ENCODE measurements at places on chromosomes 5 and 9.
A peak's percentile ranks its signal among the peaks of the same experiment; 100 is the strongest.

- no peak for DNase-seq
Observed at GRCh38 chr5:86095092-86095491, 522.6 kb upstream of the COX7C start.

DNA sequence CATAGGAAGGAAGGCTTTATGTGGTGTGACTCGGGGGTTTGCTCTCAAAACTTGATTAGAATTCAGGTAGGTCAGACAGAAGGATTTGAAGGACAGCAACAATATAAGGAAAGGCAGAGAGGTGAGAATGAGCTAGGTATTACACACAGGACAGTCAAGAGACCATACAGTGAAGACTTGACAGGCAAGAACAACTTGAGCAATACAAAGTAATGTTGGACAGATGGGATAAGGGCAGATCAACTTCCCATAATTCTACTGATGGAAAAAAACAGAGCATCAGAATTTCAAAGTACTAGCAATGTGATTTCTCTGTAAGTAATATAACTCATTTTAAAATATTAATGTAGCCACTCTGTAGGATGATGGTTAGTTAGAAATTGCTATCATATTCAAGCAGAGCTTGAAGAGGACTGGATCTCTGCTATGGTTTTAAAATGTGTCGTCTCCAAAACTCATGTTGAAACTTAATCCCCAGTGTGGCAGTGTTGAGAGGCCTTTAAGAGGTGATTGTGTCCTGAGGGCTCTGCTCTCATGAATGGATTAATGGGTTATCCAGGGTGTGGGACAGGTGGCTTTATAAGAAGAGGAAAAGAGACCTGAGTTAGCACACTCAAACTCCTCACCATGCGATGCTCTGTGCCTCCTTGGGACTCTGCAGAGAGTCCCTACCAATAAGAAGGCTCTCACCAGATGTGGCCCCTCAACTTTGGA, 22.4 kb upstream of the HOMER1 start:
- DNase-seq = no peak

GRCh38 chr9:16100537-16101091, 547.8 kb downstream of the CCDC171 start:
- peak; percentile 64 for DNase-seq

DNA sequence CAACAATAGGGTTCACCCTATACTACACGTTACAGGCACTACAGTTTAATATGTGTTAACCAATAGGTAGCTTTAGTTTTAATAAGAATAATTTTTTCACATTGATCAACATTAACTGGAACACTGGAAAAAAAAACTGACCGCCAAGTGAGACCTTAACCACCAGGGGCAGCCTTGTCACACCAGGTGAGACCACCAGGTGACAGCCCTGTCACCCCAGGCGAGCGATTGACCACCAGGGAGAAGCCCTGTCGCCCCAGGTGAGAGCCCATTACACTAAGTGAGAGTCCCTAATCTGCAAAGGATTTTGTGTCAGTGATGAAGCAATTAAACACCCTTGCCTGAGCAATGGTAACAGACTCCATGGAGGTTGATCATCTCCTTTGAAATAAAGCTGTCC, 75.4 kb upstream of the SYK start:
- no peak for DNase-seq

DNA sequence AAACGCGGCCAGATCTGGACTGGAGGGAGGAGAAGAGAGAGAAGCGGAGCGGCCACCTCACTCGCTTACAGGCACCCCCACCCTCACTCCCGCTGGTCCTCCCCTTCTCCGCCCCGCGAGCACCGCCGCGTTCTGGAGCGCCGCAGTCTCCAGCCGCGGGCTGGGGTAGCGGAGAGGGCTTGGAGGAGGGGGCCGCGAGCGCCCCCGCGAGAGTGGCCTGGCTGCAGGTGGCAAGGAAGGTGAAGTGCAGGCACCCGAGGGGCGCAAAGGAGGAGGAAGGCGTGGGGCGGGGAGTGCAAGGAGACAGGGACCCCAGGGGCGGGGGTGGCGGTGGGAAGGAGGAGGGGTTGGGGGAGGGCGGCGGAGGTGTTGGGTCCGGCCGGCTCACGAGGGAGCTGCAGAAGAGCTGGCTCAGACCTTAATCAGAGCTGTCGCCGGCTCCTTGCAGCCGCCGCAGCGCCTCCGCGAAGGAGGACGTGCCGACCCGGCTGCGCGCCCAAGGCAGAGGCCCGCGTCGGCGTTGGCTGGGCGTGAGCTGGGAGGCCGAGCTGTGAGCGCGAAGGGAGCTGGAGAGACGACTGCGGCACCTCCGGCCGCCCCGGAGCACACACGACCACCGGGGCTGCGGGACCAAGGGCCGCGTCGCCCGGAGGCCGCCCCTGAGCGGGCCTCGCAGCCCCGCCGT, at the start of gene DMRT3:
TSS of gene DMRT3 (plus strand) at position 398 of the 685 bp plus-strand sequence. CDS start 347 bp downstream, outside the sequence.
- no peak for DNase-seq

GRCh38 chr5:79636981-79637733, 24.9 kb downstream of the TENT2 start:
- DNase-seq = peak; percentile 5

DNA sequence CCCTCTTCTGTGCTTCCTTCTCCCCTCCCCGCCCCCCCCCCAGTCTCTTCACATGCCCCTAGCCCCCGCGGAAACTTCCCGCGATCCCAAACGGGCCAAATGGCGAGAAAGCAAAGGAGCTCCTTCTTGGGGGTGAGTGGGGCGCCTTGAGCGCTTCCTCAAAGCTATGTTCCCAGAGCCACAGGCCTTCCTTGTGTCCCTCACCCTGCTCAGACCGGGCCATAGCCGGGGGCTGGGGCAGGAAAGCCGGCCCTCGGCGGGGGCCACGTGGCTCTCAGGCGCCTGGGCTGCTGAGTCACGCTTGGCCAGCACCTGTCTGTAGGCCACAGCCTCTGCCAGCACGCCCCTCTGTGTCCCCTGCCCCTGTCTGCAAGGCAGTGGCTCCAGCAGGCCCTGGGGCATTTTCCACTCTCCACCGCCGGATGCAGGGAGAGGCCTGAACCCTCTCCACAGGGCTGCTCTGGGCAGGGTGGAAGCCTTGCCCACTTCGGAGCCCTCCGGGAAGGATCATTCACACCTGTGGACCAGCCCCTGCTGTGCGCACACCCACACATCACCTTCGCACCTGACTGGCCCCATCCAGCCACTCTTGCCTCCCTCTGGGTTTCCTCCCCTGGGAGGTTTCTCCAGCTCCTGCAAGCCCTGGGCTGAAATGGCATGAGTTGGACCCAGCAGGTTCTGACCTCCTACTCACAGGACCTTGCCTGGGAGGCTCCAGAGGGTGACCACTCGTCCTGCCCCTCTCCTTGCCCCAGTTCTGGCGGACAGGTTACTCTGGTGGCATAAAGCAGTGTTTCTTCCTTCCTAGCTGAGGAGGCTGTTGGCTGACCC, 1.2 kb upstream of the SQSTM1 start:
- DNase-seq = no peak

All from left lung (tissue), 14 donors.